ENCODE measurements at places on chromosomes 3 and 15.

DNA sequence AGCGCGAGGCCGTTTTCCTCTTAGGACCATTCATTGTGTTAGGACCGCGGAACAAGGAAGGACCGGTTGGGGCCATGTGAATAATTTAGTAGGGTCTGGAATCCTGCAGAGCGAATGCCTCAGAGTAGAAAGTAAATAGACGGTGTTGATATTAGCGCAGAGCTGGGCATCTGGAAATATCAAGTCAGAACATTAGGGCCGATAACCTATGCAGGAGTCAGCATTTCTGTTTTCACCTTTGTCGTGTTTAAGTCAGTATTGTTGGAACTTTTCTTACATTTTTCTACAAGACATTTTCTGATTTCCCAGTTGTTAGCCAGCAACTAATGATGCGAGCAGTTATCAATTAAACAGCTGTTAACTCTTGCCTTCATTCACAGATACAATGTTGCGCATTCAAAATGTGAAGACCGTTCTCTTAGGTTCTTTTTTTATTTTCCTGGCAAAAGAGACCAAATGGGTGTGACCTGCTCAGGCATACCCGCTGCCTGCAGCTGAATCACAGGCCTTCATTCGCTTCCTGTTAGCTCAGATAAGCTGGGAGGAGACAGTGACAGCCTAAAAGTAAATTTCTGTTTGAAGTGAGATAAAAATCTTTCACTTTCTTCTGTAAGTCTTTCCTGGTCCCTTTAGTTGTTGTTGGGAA is 966 bp upstream of the PKM start:
- peak; percentile 64 for DNase-seq

GRCh38 chr3:190031887-190032752 is 88.6 kb downstream of the P3H2 start:
- DNase-seq, result no peak

DNA sequence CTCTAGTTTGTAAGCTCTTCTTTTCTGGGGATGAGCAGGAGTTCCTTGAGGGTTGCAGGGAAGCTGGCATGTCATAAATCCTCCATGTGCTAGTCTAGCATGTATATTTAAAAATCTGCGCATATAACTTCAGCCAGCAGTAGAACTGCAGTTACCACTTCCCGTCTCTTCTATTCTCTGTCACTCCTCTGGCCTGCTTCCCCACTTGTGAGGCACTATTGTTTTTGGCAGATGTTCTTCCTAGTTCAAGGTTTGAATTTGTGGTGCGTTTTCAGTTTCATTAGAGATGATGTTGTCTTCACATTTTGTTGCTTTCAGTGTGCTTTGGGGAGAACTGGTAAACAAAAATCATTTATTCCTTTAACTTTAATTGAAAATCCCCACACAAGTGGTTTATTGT is 169.1 kb upstream of the ZPLD1 start:
- no peak for DNase-seq

GRCh38 chr15:87669846-87670245 is 586.7 kb downstream of the NTRK3 start:
- peak; percentile 80 for DNase-seq

DNA sequence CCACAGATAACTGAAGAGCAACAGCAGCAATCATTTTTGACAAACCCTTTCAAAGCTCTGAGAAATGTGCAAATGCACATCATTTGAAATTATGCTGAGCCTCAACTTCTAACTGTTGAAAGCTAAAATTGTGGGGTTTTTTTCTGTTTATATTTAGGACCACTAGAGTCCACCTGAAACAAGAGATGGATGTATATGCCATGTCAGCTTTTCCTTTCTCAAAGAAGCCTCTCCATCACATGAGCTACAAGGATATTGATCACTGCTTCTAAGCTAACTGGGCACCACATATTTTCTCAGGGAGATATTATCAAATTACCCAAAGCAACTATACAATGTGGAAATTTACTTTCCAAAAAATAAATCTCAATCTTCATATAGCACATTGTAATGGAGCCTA is 498.6 kb upstream of the ZNF385D start:
- DNase-seq, result no peak

DNA sequence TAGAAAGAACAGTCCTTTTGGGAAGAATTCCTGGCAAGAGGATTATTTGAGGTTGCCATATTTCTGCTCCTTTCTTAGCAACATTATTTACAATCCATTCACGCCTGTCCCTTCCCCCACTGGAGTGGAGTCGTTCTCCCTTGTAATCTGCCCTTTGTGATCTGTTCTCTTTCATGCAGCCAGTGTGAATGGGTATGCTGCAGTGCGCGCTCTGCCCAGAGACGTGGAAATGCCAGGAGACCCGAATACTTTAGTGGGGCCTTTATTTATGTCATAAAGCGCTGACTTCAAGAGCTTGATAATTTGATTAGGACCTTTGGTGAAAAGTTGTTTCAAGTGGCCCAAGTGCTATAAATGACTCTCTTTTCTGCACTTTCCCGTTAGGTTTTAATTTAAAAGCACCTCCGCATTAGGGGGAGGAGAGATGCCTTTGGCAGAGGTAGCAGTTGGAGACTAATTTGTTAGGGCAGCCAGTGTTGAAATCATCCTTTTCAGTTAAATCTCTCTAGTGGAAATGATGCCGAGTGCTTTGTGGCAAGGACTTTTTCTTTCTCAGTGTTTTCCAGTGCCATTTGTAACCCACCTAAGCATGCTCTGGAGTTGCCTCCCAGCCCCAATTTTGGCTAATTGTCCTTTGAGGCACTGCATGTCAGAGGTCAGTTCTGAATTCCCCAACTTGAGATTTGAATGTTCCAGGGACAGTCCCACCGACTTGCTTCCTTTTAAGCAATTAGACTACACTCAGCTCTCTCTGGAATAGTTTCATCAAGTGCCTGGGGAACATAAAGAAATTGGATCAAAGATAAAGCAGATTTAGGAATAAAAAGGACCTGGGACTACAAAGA is 52.4 kb downstream of the PSMD6 start:
- no peak for DNase-seq

Data from NCI-H1694 treated with DMSO at 0.1 percent for 48 hours (cell line).